ENCODE measurements at places on chromosomes 6 and 20.

GRCh38 chr20:4449957-4450715 lies 271.6 kb upstream of the PRND start:
- no peak for DNase-seq

GRCh38 chr6:37008484-37009465 lies 3.3 kb downstream of the FGD2 start:
- DNase-seq, result no peak

DNA sequence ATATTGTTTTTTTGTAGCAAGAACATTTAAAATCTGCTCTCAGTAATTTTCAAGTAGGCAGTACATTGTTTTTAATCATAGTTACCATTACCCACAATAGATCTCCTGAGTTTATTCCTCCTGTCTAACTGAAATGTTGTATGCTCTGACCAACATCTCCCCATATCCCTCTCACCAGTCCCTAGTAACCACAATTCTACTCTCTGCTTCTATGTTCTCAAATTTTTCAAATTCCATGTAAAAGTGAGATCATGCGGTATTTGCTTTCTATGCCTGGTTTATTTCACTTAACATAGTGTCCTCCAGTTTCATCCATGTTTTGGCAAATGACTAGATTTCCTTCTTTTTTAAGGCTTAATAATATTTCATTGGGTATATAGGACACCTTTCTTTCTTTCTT lies 300.5 kb downstream of the KCNQ5 start:
- DNase-seq, result no peak

DNA sequence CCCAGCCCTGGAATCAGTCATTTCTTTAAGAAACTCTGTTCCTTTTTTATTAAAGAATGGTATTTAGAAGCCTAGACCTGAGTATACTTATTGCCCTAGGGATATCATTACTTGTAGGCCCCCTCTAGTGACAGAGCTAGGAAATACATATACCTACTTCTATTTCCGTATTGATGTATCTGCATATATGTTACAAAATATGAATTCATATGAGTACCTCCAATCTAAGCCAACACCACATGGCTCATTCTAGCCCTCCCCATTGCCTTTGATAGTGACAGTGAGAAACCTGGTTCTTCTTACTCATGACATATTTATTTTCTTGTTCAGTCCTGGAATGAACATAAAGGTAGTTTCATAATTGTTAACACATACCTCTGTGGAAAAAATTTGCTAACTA lies 137.2 kb downstream of the FARS2 start:
- no peak for DNase-seq

GRCh38 chr6:71724456-71725125 lies 161.8 kb upstream of the RIMS1 start:
- DNase-seq, result no peak

DNA sequence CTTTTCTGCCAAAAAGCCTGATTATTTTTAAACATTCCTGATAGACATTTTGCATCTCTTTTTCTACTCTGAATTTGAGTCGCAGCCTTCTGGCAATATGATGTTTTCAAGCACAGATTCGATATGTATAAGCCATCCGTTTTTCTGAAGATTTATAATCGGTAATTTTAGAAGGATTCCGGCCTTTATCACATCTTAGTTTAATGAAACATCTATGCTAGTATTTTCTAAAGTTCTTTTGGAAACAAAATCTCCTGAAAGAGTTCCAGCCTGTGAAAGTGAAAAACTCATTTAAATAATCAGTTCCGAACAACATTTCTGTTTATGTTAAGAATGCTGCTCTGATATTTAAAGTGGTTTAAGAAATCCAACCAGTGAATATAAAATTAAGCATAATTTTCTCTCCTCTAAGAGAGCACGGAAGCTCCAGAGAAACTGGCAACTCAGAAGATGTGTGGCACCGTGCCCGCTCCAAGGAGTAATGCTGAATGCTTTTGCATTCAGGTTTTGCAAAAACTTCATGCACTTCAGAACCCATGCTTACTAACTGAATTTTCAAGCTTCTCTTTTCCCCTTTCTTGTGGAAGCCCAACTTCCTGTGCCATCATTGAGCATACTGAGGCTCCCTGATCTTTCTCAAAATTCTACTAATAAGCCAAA lies 20.7 kb downstream of the NDUFAF4 start:
- DNase-seq, result no peak

GRCh38 chr20:16064989-16065707 lies 508.1 kb downstream of the KIF16B start:
- DNase-seq, result no peak

- DNase-seq, result no peak
Measured at GRCh38 chr20:58998656-58999055, 8.4 kb downstream of the CTSZ start.

DNA sequence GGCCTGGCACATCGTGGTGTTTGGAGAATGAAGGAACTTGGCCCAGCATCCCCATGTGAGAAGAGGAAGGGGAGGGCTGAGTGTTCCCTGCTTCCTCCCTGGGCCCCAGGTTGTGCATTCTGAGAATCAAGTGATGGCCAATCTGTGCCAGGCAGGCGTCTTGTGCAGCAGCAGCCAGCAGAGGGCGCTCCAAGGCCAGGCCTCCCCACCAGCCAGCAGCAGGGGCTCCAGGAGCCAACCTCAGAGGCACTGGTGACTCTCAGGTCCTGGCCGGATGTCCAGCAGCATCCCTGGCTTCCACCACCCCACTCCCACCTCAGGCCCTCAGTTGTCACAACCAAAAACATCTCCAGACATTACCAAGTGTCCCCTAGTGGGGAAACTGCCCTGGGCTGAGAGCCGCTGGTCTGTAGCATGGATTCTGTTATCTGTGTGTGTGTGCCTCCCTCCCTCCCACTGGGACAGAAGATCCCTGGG lies 192.0 kb downstream of the PREX1 start:
- no peak for DNase-seq

GRCh38 chr6:96236471-96236870 lies 220.7 kb downstream of the FUT9 start:
- DNase-seq, result no peak

DNA sequence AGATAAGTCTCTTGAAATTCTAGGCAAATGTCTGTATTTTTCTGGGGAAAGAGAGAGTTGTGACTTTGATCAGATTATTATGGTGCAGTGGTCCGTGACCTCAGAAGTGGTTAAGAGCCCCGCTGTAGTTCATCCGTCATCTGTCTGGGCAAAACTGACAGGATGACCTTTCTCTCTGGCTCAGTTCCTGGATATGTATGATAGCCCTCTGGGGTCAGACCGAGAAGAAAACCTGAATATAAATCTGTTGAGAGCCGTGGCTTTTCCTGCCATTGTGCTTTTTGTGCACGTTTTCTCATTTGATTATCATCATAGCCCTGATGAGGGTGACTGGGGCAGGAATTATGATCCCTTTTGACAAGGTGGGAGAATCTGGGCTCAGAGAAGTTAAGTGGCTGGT lies 26.5 kb downstream of the GHRH start:
- no peak for DNase-seq

DNA sequence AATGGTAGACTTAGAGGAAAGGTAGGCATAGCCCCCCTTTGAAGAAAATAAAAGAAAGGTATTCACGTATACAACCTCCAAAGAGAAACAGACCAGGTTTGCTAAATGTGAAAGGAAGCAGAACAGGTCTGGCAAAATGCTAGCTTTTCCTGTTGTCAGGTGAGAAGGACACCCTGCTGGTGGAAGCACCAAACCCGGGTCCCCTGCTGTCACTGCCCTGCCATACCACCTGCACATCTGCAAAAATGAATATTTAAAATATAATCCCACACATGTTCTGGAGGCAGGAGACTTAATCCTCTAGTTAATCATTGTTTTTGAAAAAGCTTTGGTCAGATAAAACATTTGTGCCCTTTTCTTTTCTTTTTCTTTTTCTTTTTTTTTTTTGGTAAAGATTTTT lies 48.9 kb upstream of the OLIG3 start:
- DNase-seq, result no peak

DNA sequence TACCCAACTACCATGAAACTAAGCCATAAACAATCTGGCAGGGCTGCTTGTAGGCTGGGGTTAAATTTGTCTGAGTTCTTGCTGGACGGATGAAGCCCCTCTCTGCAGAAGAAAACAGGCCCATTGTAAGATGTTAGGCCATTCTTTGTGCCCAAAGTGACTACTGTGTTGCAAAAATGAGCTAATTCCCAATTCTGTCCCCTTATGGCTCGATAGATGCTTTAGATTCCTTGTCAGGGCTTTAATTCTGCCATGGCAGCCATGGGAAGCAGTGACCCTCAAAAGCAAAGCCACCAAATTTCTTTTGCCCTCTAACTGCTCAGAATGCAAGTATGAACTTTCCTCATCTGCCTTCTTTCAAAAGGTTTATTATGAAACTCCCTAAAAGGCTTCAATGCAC lies 45.2 kb downstream of the LAMA4 start:
- DNase-seq, result no peak

DNA sequence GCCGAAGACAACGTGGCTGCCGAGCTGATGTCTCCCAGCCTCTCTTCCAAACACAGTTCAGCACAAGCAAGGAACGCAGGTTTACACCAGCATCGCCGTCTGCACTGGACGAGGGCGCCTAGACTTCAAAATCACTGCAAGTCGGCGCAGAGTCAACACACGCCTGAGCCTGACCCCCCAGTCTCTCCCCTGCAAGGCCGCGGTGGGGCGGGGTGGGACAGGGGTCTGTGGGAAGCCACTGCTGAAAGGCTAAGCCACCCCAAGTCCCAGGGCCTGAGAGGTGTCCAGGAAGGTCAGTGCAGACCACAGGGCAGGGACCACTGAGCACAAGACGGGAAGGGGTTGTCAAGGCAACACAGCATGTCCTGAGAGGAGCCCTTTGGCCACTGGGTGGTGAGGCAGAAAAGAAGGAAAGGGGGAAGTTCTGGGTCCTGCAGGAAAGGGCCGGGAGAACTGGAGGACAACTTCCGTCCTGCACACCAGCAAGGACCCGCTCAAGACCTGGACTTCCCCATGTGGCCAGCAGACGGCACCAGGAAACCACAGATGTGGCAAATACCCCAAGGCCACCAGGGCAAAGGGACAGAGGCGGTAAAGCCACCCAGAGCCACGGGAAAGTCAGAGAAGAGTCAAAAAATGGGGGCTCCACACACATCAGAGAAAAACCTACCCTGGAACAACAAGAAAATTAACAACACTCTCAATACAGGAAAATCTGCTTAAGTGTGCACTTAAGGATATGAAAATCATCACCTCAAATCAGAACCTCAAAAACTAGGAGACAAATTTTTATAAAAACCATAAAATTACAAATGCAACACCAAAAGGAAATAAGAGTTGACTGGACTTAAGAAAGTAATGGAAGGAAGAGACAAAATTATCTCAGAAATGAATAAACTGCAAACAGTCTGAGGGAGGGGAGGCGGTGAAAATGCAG lies 84.8 kb downstream of the TAF4 start:
- no peak for DNase-seq

DNA sequence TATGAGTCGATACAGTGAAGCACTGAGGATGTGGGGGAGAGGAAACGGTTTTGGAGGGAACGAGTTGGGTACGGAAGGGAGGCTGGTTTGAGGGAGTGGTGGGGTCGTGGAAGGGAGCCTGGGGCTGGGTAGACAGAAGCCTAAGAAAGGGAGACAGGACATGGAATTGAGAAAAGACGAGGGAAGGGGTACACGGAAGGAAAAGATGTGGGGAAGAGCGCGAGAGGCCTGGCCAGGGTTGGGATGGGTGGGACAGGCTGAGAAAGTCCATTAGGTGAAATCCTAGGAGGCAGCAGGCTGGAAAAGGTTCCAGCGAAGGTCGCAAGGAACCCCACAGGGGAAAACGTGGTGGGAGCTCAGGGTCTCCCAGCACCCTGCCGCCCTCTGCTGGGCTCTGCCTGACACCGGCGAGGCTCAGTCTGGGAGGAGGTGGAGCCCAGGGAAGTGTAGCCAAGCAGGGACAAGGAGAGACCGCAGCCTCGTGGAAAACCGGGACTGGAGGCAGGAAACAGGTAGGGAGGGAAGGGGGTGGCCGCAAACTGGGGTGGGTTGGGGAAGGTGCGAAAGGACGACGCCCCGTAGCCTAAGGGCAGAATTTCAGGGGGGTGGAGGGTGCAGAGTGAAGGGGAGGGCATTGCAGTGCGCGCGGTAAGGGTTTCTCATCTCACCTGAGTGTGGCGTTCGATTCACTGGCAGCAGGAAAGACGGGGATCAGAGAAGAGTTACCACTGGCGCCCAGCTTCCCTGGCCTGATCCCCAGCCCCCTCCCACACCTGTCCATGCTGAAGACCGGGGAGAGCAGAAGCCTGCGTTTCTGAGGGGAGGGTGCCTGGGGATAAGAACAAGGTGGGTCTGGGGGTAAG lies 4.3 kb downstream of the GABBR1 start:
- DNase-seq, result peak; percentile 26

DNA sequence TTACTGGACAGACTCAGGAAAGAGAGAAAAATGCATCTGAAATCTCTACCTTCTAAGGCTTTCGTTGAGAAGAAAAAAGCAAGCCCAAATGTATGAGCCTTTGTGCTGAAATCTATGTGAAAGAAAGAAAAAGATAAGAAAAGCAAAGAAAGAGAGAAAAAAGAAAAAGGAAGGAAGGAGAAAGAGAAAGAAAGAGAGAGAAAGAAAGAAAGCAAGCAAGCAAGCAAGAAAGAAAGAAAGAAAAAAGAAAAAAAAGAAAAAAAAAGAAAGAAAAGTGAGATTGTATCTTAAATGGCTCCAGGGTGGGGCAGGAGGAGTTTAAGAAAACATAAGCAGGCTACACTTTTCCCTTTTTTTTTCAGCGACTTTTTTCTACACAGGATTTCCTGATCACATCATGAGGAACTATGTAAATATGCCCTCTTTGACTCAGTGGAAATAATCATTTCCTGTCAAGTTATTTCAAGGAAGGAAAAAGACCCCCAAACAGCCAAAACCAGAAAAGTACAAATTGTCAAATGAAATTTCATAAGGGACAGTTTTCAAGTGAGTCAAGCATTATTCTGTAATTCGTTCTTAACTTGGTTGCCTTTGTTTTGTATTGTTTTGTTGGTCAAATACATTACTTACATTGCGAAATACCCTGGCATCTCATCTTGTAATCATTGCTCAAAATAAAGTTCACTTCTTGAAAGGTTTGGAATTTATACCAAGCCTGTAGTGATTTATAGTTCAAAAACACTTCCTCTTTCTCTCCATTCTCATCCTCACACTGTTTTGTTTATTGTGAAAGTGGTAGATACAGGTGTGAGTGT lies 79.5 kb upstream of the RNF217 start:
- DNase-seq, result no peak

- no peak for DNase-seq
Measured at GRCh38 chr6:155247618-155248007, 16.2 kb upstream of the CLDN20 start.

DNA sequence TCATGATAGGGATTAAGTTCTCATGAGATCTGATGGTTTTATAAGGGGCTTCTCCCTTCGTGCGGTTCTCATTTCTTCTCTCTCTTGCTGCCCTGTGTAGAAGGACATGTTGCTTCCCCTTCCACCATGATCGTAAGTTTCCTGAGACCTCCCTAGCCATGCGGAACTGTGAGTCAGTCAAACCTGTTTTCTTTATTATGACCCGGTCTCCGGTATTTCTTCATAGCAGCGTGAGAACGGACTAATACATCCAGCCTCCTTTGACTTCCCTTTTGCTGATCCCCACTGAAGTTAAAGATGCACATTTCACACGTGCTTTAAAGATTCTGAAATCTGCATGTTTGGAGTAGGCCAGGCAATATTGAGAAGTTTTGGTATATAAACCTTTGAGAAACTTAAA lies 543.1 kb downstream of the PRKN start:
- no peak for DNase-seq
